ENCODE measurements at places on chromosomes 4 and X.

- no peak for ATAC-seq
These were observed 259.8 kb downstream of the NR3C2 start for GRCh38 chr4:148182230-148182911.

DNA sequence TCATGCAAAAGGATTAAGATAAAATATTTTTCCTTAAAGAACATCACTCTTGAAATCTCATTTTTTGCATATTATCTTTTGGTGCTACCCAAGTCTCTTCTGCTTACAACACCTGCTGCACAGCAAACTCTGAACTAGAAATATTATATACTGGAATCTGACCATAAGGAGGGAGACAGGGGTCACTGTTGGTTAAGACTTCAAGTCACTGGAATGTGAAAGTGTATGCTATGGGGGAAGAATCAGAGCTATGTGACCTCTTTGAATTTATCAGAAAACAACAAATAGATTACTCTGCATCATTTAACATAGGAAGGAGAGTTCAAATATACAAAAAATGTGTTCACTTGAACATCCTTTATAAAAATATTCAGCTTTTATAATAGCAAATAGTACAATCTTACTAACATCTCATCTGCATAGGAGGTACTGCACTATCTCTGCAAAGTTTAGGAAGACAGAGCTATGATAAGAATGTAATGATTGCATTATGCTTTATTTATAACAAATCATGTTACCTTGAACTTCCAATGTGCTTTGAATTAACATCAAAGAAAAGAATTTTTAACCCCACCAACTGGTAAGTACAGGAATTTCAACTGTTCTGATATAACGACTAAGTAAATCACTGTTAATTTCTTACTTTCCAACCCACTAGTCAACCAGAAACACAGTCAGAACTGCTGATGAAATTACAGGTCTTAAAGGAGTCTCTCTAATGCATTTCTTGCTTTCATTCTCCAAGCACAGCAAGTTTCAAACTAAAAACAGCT lies 69.8 kb downstream of the ZNF827 start:
- no peak for ATAC-seq

- no peak for ATAC-seq
These were observed 214.0 kb downstream of the APBB2 start for GRCh38 chr4:41000356-41000755.

- ATAC-seq, result no peak
These were observed 80.7 kb upstream of the SCML1 start for GRCh38 chrX:17656556-17656955.

DNA sequence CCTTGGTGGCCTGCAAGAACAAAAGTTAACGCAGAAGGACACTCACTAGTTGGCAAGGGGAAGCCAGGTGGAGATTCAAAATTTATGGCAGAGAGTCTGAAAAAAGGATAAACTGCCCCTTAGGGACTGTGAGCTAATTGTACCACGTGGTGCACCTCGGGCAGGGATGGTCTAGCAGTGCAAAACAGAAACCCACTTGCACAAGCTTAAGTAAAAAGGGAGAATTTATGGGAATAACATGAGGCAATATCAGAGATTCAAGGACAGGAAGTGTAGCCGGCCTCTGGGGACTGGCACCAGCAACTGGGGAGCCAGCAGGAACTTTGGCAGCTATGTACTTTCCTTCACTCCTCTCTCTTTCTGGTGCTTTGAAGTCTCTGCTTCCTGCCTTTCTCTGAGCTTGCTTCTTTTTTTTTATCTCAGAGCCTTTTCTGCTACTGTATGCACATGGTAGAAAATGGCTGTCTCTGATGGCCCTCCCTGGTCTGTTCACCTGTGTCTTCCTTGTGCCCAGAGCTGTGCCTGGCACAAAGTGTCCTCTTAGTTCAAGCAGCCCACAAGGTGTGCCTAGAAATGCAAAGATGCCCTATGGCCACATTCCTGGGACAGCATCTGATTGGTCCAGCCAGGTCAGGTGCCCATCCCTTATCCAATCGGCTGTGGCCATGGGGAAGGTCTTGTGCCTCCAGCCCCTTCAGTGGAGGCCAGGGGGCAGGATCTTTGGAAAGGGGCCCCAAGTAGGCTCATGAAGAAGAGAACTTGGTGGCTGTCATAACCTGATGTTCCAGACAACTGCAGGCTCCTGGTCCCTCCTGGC lies 114.8 kb upstream of the ATP6AP2 start:
- no peak for ATAC-seq

DNA sequence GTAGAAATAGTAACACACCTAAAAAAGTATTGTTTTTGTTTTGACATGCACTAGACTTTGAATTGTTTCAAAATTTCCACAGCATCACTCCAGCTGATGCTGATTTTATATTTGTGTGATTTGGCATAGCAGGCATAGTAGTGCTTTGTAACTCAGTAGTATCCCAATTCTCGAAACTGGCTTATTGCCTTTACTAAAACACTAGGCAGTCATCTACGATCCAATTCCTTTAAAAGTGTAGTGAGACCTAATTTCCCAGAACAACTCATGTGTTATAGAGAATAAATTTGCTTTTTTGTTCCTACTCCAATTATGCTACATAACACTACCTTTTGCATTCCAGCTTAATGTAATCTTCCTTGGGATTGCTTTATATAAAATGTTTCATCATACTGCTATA lies 797.7 kb downstream of the ADGRL3 start:
- ATAC-seq, result no peak

DNA sequence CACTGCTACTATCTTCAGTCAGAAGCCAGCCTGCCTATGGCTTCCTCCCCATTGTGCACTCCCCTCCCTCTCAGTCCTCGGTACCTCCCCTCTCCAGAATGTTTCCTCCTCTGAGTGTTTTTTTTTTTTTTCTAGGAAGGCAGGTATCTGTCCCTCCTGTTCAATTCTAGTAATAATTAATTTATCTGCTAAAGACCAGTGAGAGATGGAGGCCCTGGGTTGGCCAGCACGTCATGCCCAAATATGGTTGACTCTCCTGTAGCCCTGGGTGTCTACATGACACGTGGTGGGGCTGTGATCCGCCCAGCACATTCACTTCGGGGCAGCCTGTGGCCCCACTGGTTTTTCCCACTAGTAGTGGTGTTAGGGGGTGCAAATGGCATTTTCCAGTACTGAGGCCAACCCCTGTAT lies 1.8 kb downstream of the FLNA start:
- ATAC-seq, result no peak

DNA sequence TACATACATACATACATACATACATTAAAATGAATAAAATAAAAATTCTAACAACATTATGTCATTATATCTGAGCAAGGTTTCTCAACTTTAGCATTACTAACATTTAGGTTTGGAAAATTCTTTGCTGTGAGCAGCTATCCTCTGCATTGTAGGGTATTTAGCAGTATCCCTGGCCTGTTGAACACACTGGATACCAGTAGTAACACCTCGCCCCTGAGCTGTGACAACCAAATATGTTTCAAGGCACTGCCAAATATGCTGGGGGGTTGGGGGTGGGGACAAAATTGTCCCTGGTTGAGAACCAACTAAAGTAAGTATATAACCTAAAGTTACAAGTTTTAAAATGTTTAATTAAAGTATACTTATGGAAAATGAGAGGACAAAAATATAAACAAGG lies 860.9 kb upstream of the FTHL17 start:
- no peak for ATAC-seq

DNA sequence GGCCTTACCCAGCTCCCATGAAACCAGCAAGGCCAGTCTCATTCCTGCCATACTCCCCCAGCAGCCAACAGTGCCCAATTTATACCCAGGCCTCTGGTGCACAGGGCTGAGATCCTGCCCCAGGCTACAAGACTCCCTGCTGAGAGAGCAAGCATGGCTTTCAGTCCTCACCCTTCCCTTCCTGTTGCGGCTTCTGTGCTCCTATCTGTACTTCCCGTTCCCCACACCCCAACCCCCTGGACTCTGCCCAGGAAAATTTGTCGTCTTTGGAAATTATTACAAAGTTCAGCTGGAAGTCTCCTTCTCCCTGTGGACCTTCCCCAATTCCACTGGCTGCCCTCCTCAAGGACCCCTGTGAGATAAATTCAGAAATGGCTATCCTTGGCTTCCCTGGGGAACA lies 84.1 kb upstream of the GK2 start:
- ATAC-seq, result no peak

DNA sequence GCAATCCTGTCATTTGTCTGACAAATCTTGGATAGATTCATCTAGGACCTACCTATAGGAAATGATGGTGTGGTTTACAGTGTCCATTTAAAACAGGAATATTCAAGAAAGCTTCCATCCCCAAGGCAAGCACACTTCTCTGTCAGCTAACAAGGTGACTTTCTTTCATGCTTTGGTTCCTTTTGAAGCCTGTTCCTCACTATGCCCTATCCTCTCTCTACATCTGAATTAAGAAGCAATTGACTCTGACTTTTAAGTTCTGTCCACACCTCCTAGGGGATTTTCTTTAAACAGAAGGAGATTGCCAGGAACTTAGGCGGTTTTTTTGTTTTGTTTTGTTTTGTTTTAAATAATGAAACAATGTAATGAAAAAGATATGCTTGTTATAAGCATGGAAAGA lies 1181.4 kb upstream of the TENM3 start:
- ATAC-seq, result no peak

DNA sequence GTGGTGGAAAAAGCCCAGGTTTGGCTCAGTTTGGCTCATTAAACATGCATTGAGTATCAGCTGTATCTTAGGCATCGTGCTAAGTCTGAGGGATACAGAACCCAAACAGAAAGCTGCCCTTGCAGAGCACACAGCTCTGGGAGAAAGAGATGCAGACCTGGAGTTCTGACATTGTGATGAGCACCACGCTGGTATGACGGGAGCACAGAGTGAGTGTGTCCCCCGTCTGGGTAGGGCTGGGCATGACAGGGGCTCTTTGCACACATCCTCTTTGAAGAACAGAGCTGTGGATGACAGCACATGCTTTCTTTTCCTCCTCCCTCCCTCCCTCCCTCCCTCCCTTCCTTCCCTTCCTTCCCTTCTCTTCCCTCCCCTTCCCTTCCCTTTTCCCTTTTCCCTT lies 52.2 kb downstream of the CLCN4 start:
- no peak for ATAC-seq

GRCh38 chr4:48226199-48226598 lies 43.4 kb downstream of the TEC start:
- no peak for ATAC-seq

DNA sequence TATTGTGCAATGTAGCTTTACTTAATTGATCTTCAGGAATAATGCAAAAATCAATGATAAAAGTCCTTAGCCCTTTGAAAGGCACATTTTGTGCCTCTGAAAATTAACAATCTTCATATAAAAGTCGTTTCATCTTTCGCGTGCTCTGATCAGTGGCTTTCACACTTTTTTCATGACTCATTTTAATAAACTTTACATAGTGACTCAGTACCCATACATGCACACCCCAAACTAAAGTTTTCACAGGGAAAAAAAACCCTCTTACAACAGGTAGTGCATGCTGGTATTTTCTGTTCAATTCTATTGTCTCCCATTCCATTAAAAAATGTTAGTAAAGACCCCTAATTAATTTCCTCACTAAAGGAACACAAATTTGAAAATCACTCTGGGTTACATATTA lies 21.5 kb downstream of the RWDD4 start:
- ATAC-seq, result peak; percentile 74

GRCh38 chr4:183229397-183229796 lies 90.7 kb downstream of the CLDN22 start:
- no peak for ATAC-seq

DNA sequence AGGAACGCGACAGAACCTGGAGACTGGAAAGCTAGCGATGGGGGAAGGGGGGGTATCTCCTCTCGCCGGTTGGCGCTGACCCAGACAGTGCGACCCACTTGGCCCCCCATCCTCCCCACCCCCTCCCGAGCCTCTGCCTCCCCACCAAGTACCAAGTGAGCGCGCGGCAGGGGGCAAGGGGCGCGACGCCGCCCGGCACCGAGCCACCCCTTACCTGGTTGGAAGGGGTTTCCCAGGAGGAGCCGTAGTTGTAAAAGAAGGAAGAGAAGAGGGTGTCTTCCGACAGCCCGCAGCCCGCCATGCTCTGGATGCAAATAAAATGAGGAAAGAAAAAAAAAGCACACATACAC lies 112.2 kb downstream of the DHX15 start:
- no peak for ATAC-seq

DNA sequence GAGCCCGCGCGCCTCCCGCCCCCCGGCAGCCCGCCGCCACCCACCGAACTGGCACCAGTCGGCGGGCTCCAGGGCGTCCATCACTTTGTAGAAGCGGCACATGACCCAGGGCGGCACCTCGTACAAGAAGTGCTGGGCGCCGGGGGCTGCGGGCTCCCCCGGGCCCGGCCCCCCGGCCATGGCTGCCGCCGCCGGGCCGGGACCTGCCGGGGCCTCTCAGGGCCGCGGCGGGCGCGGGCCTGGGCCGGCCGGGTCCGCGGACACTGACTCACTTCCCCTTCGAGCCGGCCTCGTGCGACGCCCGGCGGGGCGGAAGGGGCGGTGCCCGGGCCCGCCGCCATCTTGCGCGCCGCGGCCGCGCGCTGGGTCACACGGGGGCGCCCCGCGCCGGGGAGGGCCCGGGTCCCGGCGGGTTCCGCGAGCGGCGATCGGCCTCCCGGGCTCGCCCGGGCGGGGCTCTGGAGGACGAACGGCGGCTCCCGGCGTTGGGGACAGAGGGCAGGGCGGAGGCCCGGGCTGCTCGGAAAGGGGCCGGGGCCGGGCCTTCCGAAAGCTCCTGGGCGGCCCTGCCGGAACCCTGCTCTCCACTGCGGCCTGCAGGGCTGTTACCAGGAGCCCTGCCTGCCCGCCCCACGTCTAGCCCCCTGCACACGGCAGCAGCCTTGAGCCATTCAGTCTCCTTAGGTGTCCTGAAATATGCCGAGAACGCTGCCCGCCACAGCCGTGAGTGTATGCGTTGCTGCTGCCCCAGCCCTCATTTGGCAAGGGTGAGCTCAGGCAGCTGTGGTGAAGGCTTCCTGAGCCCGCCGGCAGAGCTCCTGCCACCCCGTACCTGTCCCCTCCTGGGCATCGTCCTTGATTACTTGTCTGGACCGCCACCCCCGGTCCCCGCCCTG lies at the start of gene IRAK1:
Gene IRAK1 (minus strand): TSS at position 270 of the 896 bp plus-strand sequence. CDS start 90 bp downstream, at position 180.
- peak; percentile 82 for ATAC-seq

DNA sequence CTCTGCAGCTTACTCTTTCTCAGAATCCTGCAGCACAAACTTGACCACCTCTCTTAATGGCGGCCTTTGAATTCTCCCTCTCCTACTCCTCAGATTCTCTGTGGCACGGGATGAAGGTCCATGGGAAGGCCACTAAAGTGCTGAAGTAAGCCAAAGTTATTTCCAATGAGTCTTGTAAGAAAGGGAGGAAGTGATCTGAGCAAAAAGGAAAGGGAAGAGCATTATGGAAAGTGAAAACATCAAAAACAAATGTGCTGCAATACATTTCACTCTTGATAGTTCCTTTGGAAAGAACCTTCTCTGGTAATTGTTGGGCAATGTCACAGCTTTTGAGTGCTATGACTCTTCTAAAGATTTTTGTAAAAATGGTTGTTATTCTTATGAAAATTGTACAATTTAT lies 54.3 kb upstream of the CAMK2D start:
- ATAC-seq, result no peak

GRCh38 chr4:26238778-26239679 lies 81.8 kb upstream of the RBPJ start:
- no peak for ATAC-seq

DNA sequence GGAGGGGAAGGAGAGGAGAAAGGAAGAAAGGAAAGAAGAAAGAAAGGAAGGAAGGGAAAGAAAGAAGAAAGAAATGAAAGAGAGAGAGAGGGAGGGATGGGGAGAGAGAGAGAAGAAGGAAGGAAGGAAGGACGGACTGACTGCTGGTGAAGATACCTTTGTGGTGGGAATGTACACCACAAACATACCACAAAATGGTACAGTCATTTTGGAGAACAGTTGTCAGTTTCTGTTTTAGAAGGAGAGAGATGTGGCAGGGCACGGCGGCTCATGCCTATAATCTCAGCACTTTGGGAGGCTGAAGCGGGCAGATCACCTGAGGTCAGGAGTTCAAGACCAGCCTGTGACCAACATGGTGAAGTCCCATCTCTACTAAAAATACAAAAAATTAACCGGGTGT lies 40.0 kb upstream of the SHISA3 start:
- no peak for ATAC-seq
